ENCODE measurements at places on chromosomes 1 and 21.

- DNase-seq = no peak
Measured at GRCh38 chr1:232561381-232561780, 68.6 kb downstream of the SIPA1L2 start.

DNA sequence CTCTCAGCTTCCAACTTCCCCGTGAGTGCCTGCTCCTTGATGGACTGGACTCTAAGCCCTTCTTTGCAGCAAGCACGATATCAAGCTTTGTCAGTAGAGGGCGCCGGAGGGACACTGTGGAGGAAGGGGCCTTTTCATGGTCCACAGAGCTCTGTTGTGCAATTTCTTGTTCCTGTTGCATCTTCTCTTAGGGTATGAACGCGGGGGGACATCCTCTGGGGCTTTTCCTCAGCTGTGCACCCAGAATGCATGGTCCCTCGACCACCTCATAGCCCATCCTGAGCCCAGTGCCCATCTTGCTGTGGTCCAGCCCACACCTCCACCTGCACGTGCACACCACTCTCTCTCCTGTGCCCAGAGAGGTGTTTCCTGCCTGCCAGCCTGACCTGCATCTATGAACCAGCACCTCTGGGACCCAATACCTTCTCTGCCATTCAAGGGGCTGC lies 556.8 kb downstream of the PTPRU start:
- DNase-seq = no peak

DNA sequence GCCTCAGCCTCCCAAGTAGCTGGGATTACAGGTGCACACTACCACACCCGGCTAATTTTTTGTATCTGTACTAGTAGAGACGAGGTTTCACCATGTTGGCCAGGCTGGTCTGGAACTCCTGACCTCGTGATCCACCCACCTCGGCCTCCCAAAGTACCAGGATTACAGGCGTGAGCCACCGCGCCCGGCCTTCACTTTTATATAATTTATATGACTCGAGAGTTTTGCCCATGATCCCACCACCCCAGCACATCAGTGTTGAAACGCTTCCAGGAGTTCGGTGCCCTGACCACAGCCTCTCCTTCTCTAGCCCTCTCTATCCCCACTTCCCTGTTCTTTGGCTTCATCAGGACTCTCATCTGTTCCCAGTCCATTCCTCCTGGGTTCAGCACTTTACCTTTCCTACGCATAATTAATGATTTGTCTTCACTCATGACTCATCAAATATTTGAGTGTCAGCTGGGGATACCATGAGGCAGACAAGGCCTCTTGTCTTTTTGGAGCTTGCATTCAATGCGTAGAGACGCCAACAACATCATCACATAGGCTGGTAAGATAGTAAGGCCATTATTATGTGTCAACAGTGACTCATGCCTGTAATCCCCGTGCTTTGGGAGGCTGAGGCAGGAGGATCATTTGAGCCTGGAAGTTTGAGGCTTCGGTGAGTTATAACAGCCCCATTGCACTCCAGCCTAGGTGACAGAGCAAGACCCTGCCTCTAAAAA lies 1.4 kb downstream of the PMF1 start:
- no peak for DNase-seq

DNA sequence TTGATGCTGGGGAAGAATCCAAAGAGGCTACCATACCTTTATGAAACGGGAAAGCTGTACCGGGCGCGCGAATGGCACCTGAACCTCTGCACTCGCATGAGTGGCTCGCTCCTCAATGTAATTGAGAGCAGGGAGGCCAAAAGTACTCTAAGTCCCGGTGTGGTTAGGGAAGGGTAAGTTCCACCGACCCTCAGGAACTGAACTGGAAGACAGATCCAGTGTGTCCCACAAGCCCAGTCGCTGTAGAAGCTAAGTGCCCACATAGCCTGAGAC lies 1.0 kb downstream of the GATAD2B start:
- no peak for DNase-seq

DNA sequence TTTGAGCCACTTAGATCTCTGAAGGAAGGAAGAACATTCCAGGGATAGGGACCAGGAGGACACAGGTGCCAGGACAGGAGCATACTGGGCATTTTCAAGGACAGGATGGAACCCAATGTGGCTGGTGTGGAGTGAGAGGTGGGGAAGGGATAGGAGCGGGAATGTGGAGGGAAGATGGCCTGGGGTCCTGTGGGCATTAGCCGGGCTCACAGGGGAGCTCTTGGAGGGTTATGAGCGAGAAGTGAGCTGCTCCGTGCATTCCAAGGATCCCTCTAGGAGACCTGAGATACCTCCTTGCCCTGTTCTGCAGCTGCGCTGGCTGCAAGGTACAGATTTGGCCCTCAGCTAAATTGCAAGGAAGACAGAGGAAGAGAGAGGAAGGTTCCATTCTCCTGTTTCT lies 87.5 kb downstream of the IER5 start:
- DNase-seq = no peak

Measured in GM12892 (cell line).